Ascending aorta (tissue), 2 donors: ENCODE measurements at places on chromosomes 5 and 9. TPM values are rescaled to one million over a fixed set of nuclear protein-coding genes. Genes with fewer than 3 reads are reported as not detected.
A peak's percentile ranks its signal among the peaks of the same experiment; 100 is the strongest.

DNA sequence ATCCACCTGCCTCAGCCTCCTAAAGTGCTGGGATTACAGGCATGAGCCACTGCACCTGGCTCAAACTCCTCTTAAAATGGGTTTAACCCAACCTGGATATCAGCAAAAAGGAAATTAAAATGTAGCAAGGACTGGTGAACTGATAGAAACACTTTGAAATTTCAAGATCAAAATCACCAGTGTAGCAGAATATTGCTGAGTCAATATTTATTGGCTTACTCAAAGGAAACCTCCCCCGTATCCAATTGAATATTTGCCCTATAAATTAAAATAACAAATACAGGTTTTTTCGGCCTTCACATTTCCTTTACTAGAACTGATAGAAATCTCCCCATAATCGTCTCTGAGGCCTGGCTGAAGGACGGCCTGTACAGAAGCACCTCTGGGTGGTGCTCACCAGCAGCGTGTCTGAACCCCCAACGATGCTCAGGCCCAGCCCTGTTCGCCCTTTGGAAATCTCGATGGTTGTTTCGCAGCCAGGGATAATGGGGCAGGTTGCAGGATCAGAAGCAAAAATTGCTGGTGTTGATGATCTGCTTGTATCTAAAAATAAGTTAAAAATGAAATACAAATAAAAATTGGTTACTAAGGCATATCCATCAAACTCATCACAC lies 156.6 kb downstream of the MPDZ start:
- no peaks in the 10 kb centered on the region for H3K27me3 ChIP-seq
- no peak for DNase-seq
- no peak overlapping the region for H3K27ac ChIP-seq
- H3K36me3 ChIP-seq = peaks cover 22% of the 10 kb centered on the region
- H3K4me1 ChIP-seq = no peaks in the 10 kb centered on the region

DNA sequence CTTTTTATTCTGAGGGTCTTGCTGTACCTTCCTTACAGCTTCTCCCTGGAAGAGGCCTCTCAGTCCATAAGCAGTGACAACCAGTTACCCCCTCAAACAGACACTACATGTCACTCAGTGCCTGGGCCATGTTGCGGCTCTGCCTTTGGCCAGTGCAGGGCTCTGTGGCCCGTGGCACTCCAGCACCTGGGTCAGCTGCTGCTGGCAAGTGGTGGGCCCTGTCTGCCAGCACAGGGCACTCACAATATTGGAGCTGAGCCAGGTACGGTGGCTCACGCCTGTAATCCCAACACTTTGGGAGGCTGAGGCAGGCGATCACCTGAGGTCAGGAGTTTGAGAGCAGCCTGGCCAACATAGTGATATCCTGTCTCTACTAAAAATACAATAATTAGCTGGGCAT lies 24.2 kb downstream of the DAP start:
- H3K27ac ChIP-seq = no peak overlapping the region
- no peaks in the 10 kb centered on the region for H3K27me3 ChIP-seq
- no peaks in the 10 kb centered on the region for H3K4me1 ChIP-seq
- no peak for DNase-seq
- peaks cover 11% of the 10 kb centered on the region for H3K36me3 ChIP-seq

DNA sequence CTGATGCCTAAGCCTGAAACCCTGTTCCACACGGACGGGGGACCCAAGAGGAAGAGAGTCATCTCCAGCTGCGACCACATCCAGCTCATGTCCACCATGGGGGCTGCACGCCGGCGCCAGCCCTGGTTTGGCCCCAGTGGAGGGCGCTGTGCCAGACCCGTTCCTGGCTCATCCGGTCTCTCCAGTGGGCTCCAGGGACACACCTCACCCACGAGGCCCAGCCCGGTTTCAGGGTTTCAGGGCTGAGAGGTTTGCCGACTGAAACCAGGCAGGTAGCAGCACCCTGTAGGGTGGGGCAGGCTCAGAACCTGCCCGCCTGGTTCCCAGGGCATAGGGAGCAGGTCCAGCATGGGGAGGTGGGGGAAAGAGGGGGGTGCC lies 71.4 kb upstream of the STXBP1 start:
- H3K4me1 ChIP-seq = peaks cover 63% of the 10 kb centered on the region
- no peak for DNase-seq
- H3K27ac ChIP-seq = peak overlapping the region; percentile 79
- no peaks in the 10 kb centered on the region for H3K36me3 ChIP-seq
- no peak overlapping the region for H3K4me3 ChIP-seq

GRCh38 chr5:3122216-3122615 lies 370.7 kb upstream of the IRX2 start:
- H3K4me1 ChIP-seq = no peaks in the 10 kb centered on the region
- no peaks in the 10 kb centered on the region for H3K27me3 ChIP-seq
- no peak overlapping the region for H3K27ac ChIP-seq
- H3K36me3 ChIP-seq = no peaks in the 10 kb centered on the region

DNA sequence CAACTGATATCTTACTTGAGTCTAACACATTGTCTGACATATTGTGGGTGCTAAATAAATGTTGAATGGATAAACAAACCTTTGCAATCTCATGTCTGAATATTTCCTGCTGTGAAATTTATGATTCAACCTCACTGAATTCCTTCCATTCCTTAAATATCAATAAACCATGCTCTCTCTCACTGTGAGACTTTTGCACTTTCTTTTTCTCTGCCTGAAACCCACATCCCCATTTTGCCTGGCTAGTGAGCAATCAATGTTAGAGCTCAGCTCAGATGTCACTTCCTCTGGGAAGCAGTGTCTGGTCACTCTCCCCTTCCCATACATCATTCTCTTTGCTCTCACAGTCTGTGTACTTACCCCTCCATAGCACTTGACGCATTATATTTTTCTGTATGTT lies 383.7 kb upstream of the TRPC7 start:
- no peak for DNase-seq
- no peaks in the 10 kb centered on the region for H3K36me3 ChIP-seq
- H3K4me1 ChIP-seq = no peaks in the 10 kb centered on the region
- no peaks in the 10 kb centered on the region for H3K27me3 ChIP-seq
- no peak overlapping the region for H3K27ac ChIP-seq

- no peaks in the 10 kb centered on the region for H3K36me3 ChIP-seq
- H3K4me1 ChIP-seq = peaks cover 3% of the 10 kb centered on the region
- no peaks in the 10 kb centered on the region for H3K27me3 ChIP-seq
- DNase-seq = no peak
- H3K4me3 ChIP-seq = peak overlapping the region; percentile 29
- no peak overlapping the region for H3K27ac ChIP-seq
Observed at GRCh38 chr9:72997387-72997995, 44.6 kb upstream of the ALDH1A1 start.

DNA sequence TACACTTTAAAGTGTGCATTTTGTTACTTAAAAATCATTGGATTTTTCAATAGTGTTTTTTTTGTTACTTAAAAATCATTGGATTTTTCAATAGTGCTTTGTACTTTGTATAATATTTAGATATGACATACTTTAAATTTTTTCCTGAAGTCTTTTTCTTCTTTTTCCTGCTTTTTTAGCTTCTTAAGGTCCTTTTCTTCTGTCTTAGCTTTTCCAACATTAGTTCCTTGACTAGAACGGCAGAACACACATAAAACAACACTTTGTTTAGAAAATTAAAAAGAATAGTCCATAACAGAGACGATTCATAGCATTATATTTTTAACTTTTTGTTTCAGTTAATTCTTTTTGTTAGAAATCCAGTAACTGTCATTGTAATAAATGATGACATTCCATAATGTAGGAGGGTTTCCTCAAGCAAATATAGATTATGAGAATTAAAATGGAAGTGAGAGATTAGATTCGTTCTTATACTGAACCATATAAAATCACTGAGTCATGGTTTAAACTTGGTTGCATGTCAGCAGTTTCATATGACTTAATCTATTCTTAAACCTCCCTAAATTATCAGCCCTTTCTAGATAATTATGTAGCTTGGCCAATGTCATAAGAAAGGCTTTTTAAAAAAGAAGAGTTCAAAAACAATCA lies 45.3 kb upstream of the RICTOR start:
- H3K4me3 ChIP-seq = no peak overlapping the region
- H3K27ac ChIP-seq = no peak overlapping the region
- H3K36me3 ChIP-seq = no peaks in the 10 kb centered on the region

- no peak overlapping the region for H3K27ac ChIP-seq
- no peaks in the 10 kb centered on the region for H3K27me3 ChIP-seq
- no peak overlapping the region for H3K4me3 ChIP-seq
- DNase-seq = no peak
- peaks cover 19% of the 10 kb centered on the region for H3K36me3 ChIP-seq
- H3K4me1 ChIP-seq = peaks cover 9% of the 10 kb centered on the region
Observed at GRCh38 chr5:122019919-122020590, 58.0 kb downstream of the LOX start.

DNA sequence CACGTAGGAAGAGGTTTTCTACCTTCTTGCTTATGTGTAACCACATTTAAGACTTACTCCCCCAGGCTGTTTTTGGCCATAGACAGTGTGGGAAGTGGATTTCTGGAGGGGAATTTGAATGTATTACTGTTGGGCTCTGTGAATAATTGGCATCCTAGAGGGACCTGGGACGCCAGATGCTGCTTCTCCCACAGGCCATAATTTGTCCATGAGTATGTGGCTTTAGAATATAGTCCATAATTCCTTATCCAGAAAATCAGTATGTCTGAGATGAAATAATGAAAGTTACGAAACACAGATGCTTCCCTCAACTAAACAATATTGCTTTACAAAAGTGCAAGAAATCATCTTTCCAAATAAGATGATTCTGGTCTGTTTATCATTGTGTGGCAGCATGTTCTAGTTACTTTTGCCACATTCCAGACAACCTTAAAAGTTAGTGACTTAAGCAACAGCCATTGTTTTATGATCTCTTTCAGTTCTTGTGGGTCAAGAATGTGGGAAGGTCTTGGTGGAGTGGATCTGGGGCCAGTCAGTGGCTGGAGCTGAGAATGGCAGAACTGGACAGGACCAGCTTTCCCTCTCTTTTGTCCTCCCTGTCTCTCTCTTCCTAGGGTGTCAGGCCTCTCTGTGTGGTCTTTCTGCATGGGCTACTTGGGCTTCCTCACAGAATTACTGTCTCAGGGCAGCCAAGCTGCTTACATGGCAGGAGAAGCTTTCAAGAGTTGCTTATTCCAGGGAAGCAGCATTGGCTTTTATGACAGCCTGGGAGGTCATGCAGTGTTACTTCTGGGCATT lies 79.4 kb downstream of the FBXL7 start:
- H3K4me3 ChIP-seq = no peak overlapping the region
- peaks cover 10% of the 10 kb centered on the region for H3K36me3 ChIP-seq
- no peaks in the 10 kb centered on the region for H3K27me3 ChIP-seq
- DNase-seq = no peak

- no peaks in the 10 kb centered on the region for H3K36me3 ChIP-seq
- H3K4me1 ChIP-seq = peaks cover 15% of the 10 kb centered on the region
- peak; percentile 28 for DNase-seq
- H3K27me3 ChIP-seq = no peaks in the 10 kb centered on the region
- H3K27ac ChIP-seq = peak overlapping the region; percentile 59
Observed at GRCh38 chr9:113556877-113557593, 93.5 kb downstream of the RGS3 start.

- H3K27me3 ChIP-seq = no peaks in the 10 kb centered on the region
- H3K27ac ChIP-seq = no peak overlapping the region
- no peak for DNase-seq
- H3K4me3 ChIP-seq = no peak overlapping the region
Observed at GRCh38 chr9:126829035-126829434, 24.2 kb downstream of the ZBTB43 start.

- no peaks in the 10 kb centered on the region for H3K27me3 ChIP-seq
- no peak overlapping the region for H3K4me3 ChIP-seq
- H3K36me3 ChIP-seq = no peaks in the 10 kb centered on the region
- no peak for DNase-seq
- H3K4me1 ChIP-seq = no peaks in the 10 kb centered on the region
- H3K27ac ChIP-seq = no peak overlapping the region
Observed at GRCh38 chr5:97531549-97531948, 348.5 kb upstream of the RIOK2 start.

- no peak overlapping the region for H3K27ac ChIP-seq
- no peak overlapping the region for H3K4me3 ChIP-seq
- DNase-seq = no peak
- peaks cover 14% of the 10 kb centered on the region for H3K4me1 ChIP-seq
- H3K36me3 ChIP-seq = peaks cover 58% of the 10 kb centered on the region
Observed at GRCh38 chr5:171391996-171392577, 4.4 kb downstream of the NPM1 start.

The FLT4 gene
- total RNA-seq = 53.5 TPM

The FGF18 gene
- total RNA-seq = 6.9 TPM

The PAEP gene
- total RNA-seq = not detected
